Urinary bladder (tissue), 4 donors: ENCODE measurements at places on chromosomes 6 and 20. TPM values are rescaled to one million over a fixed set of nuclear protein-coding genes. Genes with fewer than 3 reads are reported as not detected.

The CDSN gene
- polyA plus RNA-seq = not detected

The KCNK5 gene
- polyA plus RNA-seq = 3.1 TPM

The FOXF2 gene
- polyA plus RNA-seq = 13.1 TPM

The COL10A1 gene
- polyA plus RNA-seq = not detected

The HNF4A gene
- polyA plus RNA-seq = 0.09 TPM

The LTB gene
- 1.4 TPM for polyA plus RNA-seq

The CTAGE9 gene
- not detected for polyA plus RNA-seq

The TMEM74B gene
- polyA plus RNA-seq = 0.42 TPM

The TRMT11 gene
- 14.9 TPM for polyA plus RNA-seq

The TRIM10 gene
- not detected for polyA plus RNA-seq

The ENTPD6 gene
- 45.4 TPM for polyA plus RNA-seq

The EYA4 gene
- 1.3 TPM for polyA plus RNA-seq

The SYCP2 gene
- 1.2 TPM for polyA plus RNA-seq

The ZC2HC1B gene
- polyA plus RNA-seq = not detected

The FAM217B gene
- 6.0 TPM for polyA plus RNA-seq

The CFB gene
- 39.6 TPM for polyA plus RNA-seq
